ENCODE measurements at places on chromosomes 11 and 22. TPM values are rescaled to one million over a fixed set of nuclear protein-coding genes. Genes with fewer than 3 reads are reported as not detected.

Gene EIF1AD
- total RNA-seq: 28.6 TPM

Gene MIAT
- 1.8 TPM for total RNA-seq

Gene GAL3ST1
- total RNA-seq: not detected

Gene OR6T1
- total RNA-seq: not detected

Gene GGTLC2
- total RNA-seq: not detected

- H3K27ac ChIP-seq: no peak overlapping the region
- DNase-seq: peak; percentile 48
- peaks cover 23% of the 10 kb centered on the region for H3K4me1 ChIP-seq
- H3K4me3 ChIP-seq: no peak overlapping the region
- peaks cover 58% of the 10 kb centered on the region for H3K36me3 ChIP-seq
These were observed 4.4 kb upstream of the PYGM start for GRCh38 chr11:64764040-64764611.

DNA sequence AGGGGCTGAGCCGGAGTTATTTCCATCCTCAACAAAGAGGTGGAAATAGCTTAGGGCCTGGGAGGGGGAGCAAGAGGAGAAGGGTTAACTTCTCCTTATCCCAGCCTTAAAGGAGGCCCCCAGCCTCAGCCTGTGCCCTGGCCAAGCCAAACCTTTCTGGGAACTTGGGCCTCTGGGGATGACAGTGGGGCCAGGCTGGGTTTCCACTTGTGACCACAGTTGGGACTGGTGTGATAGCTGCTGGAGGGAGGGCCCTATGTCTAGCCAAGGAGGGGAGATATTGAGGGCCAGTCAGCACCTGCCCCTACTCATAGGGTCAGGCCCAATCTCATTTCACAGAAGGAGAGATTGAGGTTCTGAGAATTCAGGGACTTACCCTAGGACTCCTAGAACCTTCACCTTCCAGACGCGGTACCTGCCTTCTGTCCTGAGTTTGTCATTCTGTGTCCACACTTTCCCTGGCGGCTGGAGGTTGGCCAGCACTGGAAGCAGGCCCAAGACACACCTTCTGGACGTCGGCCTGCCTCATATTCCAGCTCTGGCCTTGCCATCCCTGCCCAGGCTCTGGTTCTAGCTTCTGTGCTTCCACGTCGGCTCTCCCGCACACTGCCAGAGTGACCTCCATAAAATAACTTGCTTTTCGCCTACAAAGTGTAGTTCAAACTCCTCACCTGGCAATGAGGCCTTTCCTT, 3.1 kb downstream of the RELT start:
- no peaks in the 10 kb centered on the region for H3K27me3 ChIP-seq
- H3K36me3 ChIP-seq: no peaks in the 10 kb centered on the region
- peaks cover 23% of the 10 kb centered on the region for H3K4me1 ChIP-seq
- DNase-seq: no peak
- H3K4me3 ChIP-seq: no peak overlapping the region

DNA sequence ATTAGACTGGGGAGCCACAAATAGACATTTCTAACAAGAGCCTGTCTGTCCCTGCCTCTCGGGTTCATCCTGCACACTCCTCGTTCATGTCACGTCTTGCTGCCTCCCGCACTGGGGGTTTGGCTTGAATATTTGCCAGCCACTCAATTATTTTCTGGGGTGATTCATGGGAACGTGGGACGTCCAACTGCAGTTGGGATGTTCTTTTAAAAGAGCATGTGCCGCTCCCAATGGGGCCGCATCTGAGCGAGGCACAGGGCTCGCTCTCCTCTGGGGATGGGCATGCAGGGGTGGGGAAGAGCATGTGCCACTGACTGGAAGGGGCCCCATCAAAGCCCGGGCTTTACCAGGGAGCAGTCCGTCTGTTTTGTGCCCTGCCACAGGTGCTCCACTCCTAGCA, 43.4 kb downstream of the PARVG start:
- peaks cover 8% of the 10 kb centered on the region for H3K27me3 ChIP-seq
- peak; percentile 9 for DNase-seq
- H3K4me3 ChIP-seq: no peak overlapping the region
- H3K4me1 ChIP-seq: no peaks in the 10 kb centered on the region
- H3K27ac ChIP-seq: no peak overlapping the region

GRCh38 chr11:8697054-8697453, 14.5 kb downstream of the RPL27A start:
- DNase-seq: no peak

DNA sequence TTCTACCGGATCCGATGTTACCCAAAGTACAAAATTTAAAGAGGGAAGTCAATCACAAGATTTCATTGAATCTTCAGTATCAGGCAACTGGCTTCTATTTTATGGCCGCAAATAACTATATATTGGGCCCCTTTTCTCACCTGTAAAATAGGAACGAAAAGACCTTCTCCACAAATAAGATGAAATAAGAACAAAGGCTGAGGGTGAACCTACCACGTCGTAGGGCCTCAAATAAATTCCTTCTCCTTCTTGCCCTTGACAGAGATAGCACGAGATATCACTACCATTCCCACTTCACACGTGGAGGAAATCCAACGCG, 794 bp upstream of the EMSY start:
- H3K27ac ChIP-seq: peak overlapping the region; percentile 97
- H3K36me3 ChIP-seq: peaks cover 15% of the 10 kb centered on the region
- peak overlapping the region; percentile 90 for H3K4me3 ChIP-seq
- no peaks in the 10 kb centered on the region for H3K27me3 ChIP-seq

DNA sequence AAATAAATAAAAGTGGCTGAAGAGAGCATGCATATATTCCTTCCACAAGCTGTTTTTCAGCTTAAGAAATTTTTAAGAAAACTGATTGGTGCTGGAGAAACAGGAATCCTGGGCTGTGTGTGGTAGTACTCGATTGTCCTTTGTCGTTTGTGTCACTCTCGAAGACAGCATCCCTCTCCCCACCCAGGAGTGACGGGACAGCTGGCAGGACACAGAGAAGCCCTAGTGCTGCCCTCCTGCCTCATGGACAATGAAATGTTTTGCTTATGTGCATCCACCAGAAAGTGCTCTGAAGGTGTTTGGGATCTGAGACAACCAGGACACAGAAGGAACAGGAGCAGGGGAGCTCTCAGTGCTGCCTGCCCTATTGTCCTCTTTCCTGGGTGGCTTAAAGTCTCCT, 12.8 kb downstream of the PLAAT4 start:
- H3K27ac ChIP-seq: no peak overlapping the region
- no peak overlapping the region for H3K4me3 ChIP-seq
- no peaks in the 10 kb centered on the region for H3K27me3 ChIP-seq
- peaks cover 4% of the 10 kb centered on the region for H3K4me1 ChIP-seq
- H3K36me3 ChIP-seq: no peaks in the 10 kb centered on the region

- H3K36me3 ChIP-seq: no peaks in the 10 kb centered on the region
- H3K27ac ChIP-seq: no peak overlapping the region
- no peaks in the 10 kb centered on the region for H3K27me3 ChIP-seq
- H3K4me1 ChIP-seq: peaks cover 17% of the 10 kb centered on the region
- no peak overlapping the region for H3K4me3 ChIP-seq
- no peak for DNase-seq
These were observed 120.9 kb upstream of the ZC3H12C start for GRCh38 chr11:109972181-109972715.
